HS-5 (cell line): ENCODE measurements at places on chromosomes 16 and 17.

- DNase-seq: no peak
These were observed 190.9 kb downstream of the RAB11FIP4 start for GRCh38 chr17:31582151-31582907.

GRCh38 chr17:31564883-31565301, 173.4 kb downstream of the RAB11FIP4 start:
- DNase-seq: no peak

GRCh38 chr17:70130289-70130688, 39.0 kb upstream of the KCNJ2 start:
- no peak for DNase-seq

GRCh38 chr17:82302991-82303943, 14.1 kb downstream of the CD7 start:
- no peak for DNase-seq

DNA sequence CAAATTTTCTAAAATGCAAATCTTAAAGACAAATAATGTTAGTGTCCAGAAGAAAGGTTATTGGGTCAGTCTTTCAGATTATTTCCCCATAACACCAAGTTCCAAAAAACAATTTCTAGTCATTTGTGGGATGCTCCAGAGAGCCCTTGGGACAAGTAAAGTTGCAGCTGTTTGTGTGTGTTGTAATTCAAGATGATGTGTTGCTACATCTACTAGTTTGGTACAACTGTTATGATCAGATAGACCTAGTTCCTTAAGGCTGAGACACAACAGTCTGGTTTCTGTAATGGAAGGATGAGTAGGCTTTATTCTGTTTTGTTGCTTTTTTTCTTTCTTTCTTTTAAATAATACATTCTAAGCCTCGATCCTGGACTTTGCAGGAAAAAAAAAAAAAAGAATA, 41.9 kb downstream of the PIGL start:
- DNase-seq: no peak

DNA sequence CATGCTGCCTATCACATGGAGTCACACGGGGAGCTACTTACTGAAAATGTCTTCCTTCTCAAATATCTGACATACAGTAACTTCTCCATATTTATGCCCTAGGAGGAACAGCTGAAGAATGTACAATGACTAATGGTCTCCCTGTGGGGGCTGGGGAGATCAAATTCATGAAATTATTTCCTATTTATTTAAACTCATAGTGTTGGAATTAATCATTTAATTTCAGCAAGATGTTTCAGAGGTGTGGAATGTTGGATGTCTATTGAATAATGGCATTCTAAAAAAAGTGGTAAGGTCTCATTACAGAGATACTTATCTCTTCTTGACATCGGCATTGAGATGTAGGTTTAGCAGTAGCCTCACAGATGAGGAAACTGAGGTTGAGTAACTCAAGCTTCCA, 214.3 kb upstream of the CDH11 start:
- DNase-seq: peak; percentile 70

GRCh38 chr17:2694381-2695242, 17.0 kb downstream of the CLUH start:
- DNase-seq: no peak

DNA sequence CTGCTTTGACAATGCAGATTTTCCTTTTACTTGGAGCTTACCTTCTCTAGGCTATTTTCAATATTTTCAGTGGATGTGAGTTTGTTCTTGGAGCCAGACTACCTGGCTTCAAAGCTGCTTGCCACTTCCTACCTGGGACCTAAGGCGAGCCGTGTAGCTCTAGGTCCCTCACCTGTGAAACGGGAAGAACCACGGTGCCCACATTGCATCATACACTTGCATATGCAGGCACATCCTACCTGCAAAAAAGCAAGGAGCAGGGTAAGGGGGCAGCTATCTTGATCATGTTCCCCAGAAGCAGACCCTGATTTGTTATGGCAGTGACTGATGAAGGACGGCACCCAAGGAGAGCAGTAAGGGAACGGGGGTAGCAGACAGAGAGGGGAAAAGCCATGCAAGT, 27.0 kb upstream of the MPRIP start:
- DNase-seq: no peak

- DNase-seq: no peak
These were observed 129.5 kb downstream of the ANKRD11 start for GRCh38 chr16:89360760-89361435.

- no peak for DNase-seq
These were observed 99.1 kb downstream of the RBFOX1 start for GRCh38 chr16:7431723-7432122.

GRCh38 chr16:69476920-69477443, 52.6 kb downstream of the CYB5B start:
- DNase-seq: peak; percentile 87

DNA sequence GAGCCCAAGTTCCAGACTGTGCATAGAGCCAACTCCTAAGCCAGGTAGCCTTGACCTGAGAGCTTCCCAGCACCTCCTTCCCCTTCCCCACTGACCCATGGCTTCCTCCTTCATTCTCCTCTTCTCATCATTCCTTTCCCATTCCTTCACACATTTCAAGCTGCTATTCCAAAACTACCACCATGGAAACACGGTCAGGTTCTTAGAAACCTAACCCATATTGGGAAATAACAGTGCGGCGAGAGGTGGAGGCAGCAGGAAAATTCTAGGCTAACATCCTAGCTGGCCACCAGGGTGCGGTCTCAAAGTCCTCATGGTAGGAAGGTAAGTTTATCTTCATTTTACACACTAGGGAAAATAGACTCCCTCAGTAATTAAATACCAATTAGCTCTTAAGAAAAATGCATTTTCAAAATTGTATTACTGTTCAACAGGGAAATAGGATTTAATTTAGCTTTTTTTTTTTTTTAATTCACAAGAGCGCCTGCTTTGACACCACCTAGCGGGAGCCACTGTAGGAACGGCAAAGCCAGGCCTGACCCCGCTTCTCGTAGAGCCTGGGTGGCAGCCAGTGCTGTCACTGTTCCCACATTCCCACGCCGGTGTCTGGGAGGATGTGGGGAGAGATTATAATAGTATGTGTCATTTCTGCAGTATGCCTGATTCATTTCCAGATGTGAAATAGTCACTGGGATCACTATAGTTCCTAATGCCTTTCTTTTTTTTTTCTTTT, 14.0 kb upstream of the SPHK1 start:
- DNase-seq: peak; percentile 96

DNA sequence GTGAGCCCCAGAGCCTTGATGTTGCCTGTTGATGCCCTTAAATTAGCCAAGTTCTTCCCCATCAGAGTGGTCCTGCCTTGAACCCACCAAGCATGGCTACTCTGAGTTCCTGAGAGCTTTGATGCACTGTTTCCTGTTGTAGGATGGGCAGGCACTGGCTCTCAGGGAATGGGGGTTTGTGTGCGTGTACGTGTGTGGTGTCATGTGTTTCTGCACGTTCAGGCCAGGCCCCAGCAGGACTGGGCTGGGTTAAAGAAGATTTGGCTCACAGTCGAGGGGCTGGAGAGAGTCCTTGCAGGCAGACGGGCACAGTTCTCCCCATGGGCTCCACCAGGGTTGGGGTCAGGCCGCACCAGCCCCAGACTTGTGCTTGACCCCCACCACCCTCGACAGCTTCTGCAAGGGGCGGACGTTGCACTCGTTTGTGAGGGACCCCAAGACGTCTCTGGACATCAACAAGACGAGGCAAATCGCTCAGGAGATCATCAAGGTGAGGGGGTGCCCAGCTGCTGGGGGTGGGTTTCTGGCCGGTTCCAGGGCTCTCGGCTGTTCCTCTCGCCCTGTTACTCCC, 23.4 kb upstream of the LGALS9 start:
- DNase-seq: no peak

- DNase-seq: no peak
These were observed at the start of gene PAQR4 for GRCh38 chr16:2968738-2969544. Gene PAQR4, plus strand, starts transcription at chr16:2969348. Its CDS starts 327 bp downstream, at chr16:2969675.
